ENCODE measurements at places on chromosomes 5 and 9.

DNA sequence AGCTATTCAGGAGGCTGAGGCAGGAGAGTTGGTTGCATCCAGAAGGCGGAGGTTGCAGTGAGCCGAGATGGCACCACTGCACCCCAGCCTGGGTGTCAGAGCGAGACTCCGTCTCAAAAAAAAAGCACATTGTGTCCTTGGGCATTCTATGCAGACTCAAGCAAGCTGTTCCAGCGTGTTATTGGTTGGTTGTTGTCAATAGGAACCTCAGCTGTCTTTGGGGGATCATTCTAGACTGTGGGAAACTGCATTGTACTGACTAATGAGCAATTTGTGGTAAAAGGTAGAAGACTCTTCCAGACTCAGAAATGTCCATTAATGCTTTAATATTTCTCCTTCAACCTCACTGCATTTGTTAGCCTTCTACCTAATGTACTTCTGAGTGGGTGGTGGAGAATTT lies 379.5 kb upstream of the GRAMD2B start:
- no peak for DNase-seq

DNA sequence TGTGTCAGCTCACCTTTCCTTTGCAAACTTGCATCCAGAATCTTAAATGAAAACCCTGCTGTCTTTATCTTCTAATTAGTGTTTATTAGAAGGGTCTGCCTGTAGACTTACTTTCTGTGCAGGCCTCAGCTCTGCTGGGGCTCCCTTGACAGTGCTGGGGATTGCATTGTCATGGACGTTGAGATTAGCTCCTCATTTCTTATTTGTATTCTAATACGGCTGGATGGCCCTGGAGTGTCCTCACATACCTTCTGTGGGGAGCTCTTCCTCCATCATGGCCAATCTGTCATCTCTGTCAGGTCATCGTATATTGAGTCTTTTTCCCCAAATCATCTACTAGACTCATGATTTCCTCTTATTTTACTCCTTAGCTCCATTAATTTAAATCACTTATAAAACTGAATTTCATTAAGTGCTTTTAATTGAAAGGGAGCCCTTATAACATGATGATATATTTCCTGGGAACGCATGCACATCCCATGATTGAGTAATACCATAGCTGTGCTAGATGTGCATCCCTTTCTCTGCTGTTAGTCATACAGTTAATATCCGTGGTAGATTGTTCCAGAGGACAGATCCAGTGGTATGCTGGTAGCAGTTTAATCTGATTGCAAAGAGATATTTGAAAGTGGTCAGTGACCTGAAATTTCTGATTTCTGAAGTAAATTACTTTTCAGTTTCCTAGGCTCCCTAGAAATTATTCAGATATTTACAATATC lies 61.6 kb downstream of the ICE1 start:
- no peak for DNase-seq

GRCh38 chr9:69885474-69885929 lies 64.9 kb downstream of the CFAP95 start:
- no peak for DNase-seq

DNA sequence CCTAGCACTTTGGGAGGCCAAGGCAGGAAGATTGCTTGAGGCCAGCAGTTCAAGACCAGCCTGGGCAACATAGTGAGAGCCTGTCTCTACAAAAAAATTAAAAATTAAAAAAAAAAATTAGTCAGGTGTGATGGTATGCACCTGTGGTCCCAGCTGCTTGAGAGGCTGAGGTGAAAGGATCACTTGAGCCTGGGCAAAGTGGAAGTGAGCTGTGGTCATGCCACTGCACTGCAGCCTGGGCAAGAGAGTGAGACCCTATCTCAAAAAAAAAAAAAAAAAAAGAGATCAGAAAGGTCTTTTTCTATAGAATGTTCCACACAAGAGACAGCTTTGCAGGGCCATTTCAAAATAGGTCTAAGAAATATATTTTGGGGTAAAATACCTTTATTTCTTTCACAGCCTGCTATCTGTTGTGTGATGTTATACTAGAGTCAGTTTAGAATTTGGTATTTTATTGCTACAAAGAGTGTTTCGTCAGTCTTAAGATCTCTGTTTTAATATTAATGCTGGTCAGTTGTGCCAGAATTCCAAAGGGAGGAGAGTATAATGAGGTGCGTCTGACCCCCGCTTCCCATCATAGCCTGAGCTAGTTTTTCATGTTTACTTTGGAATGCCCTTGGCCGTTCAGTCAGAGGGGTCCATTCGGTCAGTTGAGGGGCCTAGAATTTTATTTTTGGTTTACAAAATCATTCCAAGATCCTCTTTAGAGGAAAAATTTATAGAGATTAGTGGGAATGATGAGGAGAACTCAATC lies 9.4 kb downstream of the LNPEP start:
- DNase-seq: no peak

- no peak for DNase-seq
These were observed 45.7 kb upstream of the SMAD5 start for GRCh38 chr5:136086783-136087566.

- no peak for DNase-seq
These were observed 109.2 kb downstream of the DMXL1 start for GRCh38 chr5:119179857-119180641.

- DNase-seq: no peak
These were observed 323.8 kb upstream of the ARRDC3 start for GRCh38 chr5:91706785-91707520.

DNA sequence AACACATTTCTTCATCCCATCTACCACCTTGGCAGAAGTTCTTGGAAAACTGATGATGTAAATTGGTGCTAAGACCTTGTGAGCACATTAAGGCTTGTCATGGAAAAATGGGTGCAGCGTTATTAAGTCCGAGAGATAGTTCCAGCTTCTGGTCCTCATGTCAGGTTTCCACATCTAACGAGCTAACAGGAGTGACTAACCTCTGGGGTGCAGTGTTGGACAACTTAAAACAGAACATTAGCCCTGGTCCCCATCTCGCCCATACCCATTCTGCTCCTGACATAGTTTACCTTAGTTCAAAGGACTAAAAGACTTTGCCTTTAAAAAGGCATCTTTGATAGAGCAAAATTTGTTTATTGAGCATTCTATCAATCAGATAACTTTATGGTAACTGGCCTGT lies 128.0 kb downstream of the SLC1A3 start:
- no peak for DNase-seq

DNA sequence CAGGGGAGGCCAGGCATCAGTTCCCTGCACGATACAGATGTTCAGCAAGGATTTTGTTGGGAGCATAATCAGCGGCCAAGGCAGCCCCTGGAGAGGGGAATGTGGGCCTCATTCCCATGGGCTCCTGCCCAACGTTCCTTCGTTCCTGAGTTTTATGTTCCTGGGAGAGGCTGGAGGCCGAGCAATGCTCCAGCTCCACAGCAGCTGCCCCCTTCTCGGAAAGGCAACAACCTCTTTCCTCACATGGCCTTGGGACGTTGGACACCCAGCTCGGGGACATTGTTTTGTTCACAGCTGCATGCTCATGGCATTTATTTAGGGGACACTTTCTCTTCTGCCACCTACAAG lies 63.8 kb upstream of the COL15A1 start:
- DNase-seq: no peak

- no peak for DNase-seq
These were observed 63.7 kb upstream of the PRSS3 start for GRCh38 chr9:33731625-33732024.

DNA sequence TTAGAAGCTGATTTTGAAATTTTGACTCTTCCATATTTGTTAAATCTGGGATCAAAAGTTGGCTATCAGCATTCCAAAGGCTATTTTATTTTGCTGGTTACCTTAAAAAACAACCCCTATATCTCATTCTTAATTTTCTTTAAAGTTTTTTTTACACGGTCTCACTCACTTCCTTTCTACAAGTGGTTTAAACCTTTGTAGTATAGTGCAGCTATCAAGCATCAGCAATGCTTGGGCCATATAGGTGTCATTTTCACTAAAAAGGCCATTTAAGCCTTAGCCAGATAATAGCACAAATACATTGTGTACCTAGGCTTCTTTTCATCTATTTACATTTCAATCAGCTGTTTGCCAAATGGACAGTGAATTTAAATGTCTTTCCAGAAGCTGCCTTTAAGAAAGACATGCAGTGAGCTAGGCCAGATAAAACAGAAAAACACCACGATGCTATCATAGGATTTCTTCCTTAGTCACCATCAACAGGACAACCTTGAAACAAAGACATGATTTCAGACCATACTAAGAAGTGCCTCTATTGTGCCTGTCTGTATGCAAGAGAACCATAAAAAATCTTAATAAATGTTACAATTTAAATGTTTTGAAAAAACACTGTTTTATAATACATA lies 104.2 kb downstream of the RAPGEF6 start:
- no peak for DNase-seq

GRCh38 chr5:16666883-16667398 lies 50.1 kb upstream of the RETREG1 start:
- DNase-seq: peak; percentile 2

DNA sequence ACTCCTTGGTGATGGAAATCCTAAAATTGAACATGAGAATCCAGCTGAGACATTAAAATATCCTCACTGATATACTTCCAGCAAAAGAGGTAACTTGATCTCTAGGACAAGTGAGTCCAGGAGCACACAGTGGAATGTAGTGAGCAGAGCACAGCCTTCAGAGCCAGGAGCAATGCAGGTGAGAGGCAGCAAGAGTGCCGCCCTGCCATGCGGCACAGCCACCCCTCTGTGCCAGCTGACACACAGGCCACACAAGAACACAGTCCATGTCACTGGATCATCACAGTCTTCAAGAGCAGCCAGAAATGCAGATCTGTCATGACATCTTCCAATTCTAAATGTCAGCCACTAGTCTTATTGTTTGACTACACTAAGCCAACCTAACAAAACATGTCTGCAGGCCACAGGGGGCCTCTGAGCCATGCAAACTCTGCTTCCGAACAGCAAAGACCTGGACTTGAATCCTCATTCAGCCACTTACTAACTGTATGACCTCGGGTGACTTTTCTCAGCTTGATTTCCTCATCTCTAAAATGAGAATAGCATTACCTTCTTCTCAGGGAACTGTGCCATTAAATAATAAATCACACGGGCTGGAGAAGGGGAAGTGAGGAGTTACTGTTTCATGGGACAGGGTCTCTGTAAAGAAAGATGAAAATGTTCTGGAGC lies 47.0 kb downstream of the CCDC125 start:
- no peak for DNase-seq

- no peak for DNase-seq
These were observed 221.9 kb downstream of the PDZD2 start for GRCh38 chr5:31860726-31861433.

GRCh38 chr5:21398511-21398910 lies 1410.5 kb upstream of the CDH18 start:
- DNase-seq: no peak

DNA sequence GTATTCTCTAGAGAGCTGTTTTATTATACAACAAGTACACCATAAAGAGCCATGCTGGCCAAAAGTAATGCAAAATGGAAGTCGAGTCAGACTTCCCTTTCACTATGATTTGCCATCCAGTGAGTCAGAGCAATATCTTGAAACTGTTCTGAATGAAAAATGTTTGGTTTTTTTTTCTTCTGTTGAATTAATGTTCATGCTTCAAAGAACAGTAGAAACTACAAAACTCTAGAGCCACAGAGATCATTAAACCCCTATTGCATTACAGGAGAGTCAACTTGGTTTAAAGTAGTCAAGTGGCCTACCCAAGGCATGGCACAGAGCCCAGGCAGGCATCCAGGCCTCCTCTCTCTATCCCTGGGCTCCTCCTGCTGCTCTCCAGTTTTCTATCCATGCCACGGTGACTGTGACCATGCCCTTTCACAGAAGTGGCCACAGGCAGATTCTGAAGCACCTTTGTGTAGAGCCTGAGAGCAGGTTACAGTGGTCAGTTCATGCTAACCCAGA lies 358.9 kb downstream of the DEPDC1B start:
- no peak for DNase-seq

DNA sequence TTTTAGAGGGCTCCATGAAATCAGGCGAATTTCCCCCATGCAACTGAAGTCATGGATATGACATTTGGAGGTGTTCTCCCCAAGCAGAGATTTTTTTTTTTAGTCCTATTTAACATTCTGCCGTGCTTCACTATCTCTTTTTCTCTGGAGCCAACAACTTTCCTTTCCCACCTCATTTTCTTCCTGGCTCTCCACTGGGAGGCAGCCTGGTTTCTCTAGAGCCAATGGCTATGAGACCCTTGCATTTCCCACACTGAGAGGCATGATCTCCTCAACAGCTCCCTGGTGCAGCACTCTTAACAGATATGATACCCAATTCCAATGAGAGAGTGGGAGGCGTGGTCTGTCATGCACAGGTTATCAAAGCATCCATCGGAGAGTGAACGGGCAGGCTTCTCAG lies 310.8 kb downstream of the DRD1 start:
- no peak for DNase-seq

- no peak for DNase-seq
These were observed 68.6 kb upstream of the LMX1B start for GRCh38 chr9:126545106-126545505.

- DNase-seq: no peak
These were observed 524.6 kb downstream of the BNC2 start for GRCh38 chr9:16345902-16346301.

DNA sequence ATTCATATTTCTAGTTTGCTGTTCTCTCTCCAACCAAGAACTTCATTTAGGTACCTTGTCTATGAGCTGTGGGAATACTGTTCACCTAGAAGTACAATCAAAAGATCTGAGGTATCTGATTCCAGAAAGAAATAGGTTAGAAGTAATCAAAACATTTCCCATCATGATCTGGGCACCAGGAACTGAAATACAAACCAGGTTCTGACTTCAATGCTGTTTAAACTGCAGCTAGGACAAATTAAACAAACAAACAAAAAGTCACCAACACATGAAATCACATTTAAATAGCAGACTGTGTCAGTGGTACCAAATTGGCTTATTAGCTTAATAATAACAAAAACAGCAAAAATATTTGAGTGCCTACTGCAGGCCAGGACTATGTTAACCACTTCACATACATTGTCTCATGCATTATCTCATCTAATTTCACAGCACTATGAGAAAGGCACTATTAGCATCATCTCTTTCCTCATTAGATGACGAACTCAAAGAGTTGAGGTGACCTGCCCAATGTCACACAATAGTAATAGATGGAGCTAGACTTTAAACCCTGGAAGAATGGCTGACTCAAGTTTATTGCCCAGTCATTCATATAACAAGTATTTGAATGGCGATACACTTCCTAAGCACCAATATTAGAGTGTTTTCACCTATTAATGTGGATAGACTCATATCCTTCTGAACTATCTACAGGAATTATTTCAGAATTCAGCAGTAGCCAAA lies 14.5 kb downstream of the PLPP1 start:
- no peak for DNase-seq

DNA sequence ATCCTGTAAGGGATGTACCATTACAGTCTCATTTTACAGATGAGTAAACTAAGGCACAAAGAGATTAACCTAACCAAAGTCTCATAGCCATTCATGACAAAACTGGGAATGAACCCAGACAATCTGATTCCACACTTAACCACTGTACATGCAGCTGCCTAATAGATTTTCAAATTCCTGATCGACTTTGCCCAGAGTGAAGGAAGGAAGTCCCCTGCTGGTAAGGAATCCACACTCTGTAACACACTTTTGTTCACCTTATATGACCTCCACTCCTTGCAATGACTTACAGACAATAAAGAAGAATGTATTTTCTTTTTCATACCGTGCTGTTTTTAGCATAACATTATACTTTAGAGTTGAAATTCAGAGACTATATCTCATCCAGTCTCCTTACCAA lies 31.3 kb upstream of the PLPP6 start:
- no peak for DNase-seq

Data from CD4-positive, alpha-beta T cell treated with Interleukin-15 for 4 hours (primary cell).